ENCODE measurements at places on chromosomes 3 and 15. TPM values are rescaled to one million over a fixed set of nuclear protein-coding genes. Genes with fewer than 3 reads are reported as not detected.

The SCAANT1 gene
- total RNA-seq: 4.7 TPM

The EBLN2 gene
- 20.8 TPM for total RNA-seq

The COL8A1 gene
- total RNA-seq: not detected

The ADAMTS7 gene
- not detected for total RNA-seq

The KCNMB3 gene
- 0.99 TPM for total RNA-seq

The ITGA11 gene
- not detected for total RNA-seq

The MKRN2OS gene
- total RNA-seq: not detected

The DUOX1 gene
- total RNA-seq: not detected

The CAPN3 gene
- total RNA-seq: 15.6 TPM

The GRM2 gene
- 3.0 TPM for total RNA-seq

The LSAMP gene
- not detected for total RNA-seq

The ADAMTSL3 gene
- total RNA-seq: not detected

The IL20RB gene
- total RNA-seq: 2.8 TPM
